CD4-positive, alpha-beta T cell treated with Interleukin-2 at 100 ng/mL for 4 hours (primary cell): ENCODE measurements at places on chromosomes 6 and 20.

DNA sequence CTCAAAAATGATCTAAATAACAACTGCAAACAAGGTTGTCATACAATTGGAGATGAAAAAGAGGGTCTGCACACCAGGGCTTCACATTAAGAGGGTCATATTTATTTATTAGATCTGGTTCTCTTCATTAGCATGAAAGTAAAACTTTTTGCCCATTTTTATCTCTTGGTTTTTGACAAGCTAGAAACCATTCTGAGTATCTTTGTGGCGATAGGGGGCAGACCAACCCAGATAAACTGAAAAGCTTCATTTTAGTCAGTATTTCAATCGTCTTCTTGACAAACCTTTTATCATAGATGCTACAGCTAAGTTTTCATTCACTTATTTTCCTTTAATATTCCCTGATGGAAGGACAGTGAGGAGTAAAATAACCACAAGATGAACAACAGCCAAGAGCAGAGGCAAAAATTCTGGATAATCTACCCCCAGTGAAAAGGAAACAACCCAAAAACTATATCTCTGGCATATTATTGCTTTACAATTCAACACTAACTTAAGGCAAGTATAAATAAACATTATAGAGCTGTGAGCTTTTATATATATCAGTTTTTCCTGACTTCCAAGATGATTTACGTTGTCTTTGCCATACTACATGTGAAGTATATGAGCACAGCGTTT lies 45.2 kb downstream of the THEMIS start:
- DNase-seq, result peak; percentile 68

DNA sequence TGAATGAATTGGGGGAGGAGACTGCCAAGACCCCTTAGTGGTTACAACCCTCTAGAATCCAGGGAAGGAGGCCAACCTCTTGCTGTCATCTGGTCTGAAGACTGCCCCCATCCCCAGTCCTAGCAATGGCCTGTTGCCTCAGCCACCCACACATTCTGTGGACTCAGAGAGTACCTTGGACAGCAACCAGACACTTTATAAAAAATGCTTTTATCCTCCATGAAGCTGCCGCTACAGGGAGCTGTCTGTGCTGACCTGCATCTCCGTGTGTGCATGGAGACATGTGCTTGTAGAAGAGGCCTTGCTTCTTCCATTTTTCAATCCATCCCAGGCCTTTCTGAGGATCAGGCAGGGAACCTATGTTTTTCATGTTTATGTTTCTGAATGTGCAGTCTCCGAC lies 15.2 kb downstream of the CDH22 start:
- DNase-seq, result no peak

DNA sequence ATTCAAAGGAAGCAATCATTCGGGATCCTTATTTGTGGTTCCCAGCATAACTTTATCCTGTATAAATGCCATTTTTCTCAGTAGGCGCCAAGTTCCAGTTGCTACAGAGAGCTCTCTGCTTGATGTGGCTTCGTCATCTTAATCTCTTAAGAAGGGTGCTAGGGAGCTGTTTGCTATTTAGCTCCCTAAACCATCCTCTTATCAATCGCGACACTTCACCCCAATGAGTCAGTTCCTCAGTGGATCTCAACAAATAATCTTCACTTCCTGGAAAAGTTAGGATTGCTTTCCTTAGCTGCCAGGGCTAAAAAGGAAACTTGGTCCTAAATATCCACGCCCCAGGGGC lies 1.3 kb upstream of the NKAIN2 start:
- DNase-seq, result no peak

DNA sequence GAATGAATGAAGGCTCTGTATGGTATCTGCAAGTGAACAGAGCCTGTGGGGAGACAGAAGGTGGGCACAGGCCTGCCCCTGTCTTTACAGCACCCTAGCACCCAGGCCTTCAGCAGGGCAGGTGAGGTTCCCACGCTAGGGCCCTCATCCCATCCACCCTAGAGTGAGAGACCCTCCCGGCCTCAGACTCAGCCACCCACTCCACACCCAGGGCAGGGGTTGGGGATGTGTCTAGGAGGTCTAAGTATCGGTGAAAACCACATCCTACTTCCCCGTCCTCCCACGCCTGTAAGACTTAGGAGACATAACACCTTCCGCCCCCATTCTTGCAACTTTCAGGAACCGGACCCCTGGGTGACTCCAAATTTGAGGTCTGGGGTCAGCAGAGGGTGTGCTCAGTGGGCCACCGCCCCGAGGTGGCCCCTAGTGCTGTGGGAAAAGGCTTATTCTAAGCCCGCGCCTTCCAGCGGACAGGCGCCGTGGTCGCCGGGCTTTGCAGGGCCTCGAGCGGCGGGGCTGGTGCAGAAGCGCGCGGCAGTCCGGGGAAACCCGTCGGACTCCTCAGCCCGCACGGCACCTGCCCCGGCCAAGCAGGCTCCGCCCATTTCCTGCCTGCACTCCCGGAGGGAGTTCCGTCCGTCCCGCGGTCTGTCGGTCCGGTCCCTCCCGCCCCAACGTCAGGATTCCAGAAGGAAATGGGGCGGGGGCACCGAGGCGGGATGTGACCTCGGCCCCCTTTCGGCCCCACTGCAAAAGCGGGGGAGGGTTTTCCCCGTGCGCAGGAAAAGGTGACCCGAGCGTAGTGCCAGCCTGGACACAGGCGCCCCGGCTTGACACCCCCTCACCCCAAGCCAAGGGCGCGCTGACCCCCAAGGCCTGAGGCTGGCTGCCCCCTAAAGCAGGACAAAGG lies 868 bp downstream of the SAMD10 start:
- DNase-seq, result peak; percentile 44

GRCh38 chr20:56617489-56617888 lies 11.6 kb upstream of the TFAP2C start:
- DNase-seq, result no peak

DNA sequence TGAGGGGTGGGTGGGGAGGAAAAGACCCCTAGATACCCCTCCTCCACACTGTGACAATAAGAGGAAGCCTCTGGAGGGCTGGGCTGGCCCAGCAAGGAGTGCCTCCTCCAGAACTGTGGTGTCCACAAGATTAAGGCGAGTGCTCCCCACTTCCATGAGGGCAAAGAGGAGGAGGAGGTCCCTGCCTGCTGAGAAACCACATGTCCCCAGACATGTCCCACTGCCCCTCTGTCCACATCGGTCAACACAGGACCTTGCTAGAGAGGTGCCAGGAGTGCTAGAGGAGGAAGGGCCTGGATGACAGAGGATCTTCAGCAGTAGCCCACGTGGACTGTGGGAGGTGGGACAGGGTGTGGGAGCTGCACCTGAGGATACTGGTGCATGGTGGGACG lies 3.1 kb downstream of the RAET1G start:
- no peak for DNase-seq

DNA sequence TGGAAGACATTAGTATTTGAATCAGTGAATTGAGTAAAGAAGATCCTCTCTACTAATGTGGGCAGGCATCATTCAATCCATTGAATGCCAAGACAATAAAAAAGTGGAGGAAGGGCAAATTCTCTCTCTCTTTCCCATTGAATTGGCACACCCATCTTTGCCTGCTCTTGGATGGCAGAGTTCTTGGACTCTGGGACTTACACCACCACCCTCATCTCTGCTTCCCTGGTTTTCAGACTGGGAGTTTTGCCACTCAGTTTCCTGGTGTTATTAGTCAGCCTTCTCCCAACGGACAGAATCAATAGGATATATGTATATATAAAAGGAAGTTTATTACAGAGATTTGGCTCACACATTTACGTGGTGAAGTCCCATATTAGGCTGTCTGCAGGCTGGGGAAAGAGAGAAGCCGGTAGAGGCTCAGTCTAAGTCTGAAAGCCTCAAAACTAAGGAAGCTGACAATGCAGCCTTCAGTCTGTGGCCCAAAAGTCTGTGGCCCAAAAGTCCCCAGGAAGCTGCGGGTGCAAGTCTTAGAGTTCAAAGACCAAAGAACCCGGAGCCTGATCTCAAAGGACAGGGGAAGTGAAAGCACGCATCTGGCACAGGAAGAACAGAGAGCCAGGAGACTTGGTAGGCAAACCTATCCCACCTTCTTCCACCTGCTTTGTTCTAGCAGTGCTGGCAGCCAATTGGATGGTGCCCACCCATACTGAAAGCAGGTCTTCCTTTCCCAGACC lies 64.4 kb downstream of the SMPDL3A start:
- DNase-seq, result no peak

GRCh38 chr20:46171909-46172308 lies 53.8 kb downstream of the CD40 start:
- DNase-seq, result no peak

- DNase-seq, result no peak
Observed at GRCh38 chr20:34145280-34145819, 33.3 kb upstream of the EIF2S2 start.

DNA sequence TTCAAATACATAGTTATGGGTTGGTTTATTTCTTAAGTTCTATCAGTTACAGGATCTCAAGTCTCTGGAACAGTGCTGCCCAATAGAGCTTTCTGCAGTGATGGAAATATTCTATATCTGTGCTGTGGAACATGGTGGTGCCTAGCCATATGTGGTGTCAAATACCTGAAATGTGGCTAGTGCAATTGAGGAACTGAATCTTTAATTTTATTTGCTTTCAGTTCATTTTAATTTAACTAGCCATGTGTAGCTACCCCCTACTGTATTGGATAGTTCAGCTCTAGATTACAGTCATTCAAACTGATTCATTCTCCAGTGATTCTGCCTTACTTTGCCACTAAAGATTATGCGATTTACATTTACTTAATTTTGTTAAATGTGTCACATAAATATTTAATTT lies 503.2 kb downstream of the CDKAL1 start:
- DNase-seq, result no peak

- DNase-seq, result peak; percentile 19
Observed at GRCh38 chr6:32604434-32604877, 14.8 kb upstream of the HLA-DRB1 start.

DNA sequence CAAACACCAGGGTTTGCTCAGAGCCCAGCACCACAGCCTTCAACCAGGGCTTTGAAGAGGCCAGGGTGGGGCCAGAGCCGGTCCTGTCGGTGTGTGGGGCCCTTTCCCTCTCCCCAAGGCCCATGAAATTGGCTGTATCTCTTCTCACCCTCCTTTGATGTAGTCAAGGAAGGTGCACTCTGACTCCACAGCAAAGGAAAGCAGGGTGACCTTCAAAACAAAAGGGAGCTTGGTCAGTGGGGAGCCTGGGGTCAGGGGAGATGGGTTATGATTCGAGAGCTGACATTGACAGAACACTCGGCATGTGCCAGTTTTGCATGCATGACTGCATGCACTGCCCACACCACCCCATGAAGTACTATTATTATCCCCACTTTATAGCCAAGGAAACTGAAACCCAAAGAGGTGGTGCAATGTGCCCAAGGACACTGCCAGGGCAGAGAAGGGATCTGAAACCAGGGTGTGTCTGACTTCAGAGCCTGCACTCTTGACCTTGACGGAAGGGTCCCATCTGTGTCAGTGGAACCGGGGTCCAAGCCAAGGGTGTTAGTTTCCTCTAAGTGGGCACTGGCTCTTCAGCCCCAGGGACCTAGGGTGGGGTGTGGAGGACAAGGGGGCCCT lies 55.4 kb downstream of the RAB44 start:
- no peak for DNase-seq

DNA sequence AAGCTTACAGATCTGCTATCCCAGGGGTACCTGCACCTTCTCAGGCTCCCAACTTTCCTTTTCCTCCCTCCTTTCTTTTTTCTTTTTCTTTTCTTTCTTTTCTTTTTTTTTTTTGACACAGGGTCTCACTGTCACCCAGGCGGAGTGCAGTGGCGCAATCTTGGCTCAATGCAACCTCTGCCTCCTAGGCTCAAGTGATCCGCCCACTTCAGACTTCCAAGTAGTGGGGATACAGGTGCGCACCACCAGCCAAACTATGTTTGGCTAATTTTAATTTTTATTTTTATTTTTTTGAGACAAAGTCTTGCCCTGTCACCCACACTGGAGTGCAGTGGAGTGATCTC lies 36.0 kb downstream of the PIM1 start:
- DNase-seq, result no peak

- no peak for DNase-seq
Observed at GRCh38 chr20:58719258-58719657, 26.7 kb downstream of the NPEPL1 start.

DNA sequence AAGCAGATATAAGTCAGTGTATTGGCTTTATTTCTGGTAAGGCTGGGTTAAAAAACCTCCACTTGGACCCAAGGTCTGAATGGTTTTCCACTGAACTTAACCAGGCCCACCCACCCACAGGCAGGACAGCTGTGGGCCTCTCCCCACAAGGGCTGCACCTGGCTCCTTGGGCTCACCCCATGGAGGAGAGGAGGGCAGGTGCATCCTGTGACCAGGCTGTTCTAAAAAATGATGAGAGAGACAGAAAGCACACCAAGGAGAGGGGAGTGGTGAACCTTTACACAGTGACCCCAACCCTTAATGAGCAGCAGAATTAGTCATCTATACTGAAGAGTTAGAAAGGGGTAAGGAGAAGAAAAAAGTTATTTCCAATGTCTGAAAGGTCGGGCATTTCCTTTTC lies 34.5 kb upstream of the DUSP22 start:
- DNase-seq, result no peak

GRCh38 chr6:158660333-158660754 lies 10.5 kb downstream of the SYTL3 start:
- DNase-seq, result peak; percentile 68

DNA sequence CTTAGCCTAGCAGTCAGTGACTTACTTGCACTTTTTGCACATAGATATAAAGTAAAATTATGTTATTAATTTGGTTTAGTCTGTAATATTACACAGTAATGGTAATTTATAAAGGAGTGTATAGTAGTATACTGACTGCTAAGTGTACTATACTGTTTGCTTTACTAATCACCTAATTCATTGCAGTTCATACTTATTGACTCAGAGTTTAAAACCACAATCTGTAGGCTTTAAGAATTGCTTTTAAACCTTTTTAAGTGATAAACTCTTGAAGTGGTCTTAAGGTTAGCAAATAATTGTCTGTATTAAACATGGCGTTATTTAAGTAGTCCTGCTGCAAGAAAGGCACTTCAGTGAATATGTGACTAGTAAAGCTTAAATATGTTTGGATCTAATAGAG lies 151.5 kb downstream of the QKI start:
- DNase-seq, result no peak

DNA sequence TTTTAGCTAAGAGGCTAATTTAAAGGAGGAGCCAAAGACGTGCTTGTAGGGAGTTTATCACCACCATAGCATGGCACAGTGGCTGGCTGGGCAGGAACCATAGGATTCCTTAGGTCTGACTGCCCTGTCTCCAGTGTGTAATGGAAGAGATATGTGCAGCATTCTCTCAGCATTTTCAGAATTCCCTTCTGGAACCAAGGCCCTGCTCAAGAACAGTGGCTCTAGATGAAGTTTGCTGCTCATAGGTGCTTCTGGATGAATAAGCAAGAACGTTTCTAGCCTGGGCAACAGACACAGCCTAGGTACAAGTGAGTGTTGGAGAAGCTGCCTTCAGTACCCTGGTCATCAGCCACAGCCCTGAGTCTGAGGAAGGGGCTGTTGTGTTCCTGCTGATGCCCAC lies 69.1 kb downstream of the LCA5 start:
- no peak for DNase-seq

DNA sequence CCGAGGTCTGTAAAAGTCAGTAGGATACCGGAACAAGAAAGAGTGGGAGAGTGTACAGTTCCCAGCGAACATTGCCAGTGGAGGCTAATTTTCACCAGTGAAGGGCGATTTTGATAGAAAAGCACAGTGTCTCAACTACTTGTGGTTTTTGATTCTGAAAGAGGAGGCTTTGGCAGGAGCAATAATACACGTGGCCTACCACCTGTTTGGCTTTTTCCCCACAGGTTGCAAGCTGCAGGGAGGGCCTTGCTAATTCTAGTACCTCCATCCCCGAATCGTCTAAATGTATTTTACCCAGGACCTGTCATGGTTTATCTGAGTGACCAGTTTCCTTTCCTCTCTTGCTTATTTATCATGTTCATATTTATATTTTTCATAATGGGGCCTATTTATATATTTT lies 3.3 kb upstream of the EFCAB8 start:
- no peak for DNase-seq

- DNase-seq, result no peak
Observed at GRCh38 chr6:46039646-46040045, 24.0 kb upstream of the CLIC5 start.
